ENCODE measurements at places on chromosomes 2 and 18.

- DNase-seq, result no peak
Observed at GRCh38 chr2:241412144-241412543, 56.1 kb downstream of the FARP2 start.

GRCh38 chr18:30358555-30358954 is 684.0 kb downstream of the DSC3 start:
- DNase-seq, result no peak

- no peak for DNase-seq
Observed at GRCh38 chr18:55515941-55516710, 71.9 kb downstream of the TCF4 start.

- DNase-seq, result no peak
Observed at GRCh38 chr2:169727065-169727464, 6.6 kb upstream of the KLHL23 start.

GRCh38 chr2:231390667-231391066 is 4.8 kb upstream of the B3GNT7 start:
- DNase-seq, result no peak

- DNase-seq, result no peak
Observed at GRCh38 chr2:77322431-77322830, 199.7 kb downstream of the LRRTM4 start.

DNA sequence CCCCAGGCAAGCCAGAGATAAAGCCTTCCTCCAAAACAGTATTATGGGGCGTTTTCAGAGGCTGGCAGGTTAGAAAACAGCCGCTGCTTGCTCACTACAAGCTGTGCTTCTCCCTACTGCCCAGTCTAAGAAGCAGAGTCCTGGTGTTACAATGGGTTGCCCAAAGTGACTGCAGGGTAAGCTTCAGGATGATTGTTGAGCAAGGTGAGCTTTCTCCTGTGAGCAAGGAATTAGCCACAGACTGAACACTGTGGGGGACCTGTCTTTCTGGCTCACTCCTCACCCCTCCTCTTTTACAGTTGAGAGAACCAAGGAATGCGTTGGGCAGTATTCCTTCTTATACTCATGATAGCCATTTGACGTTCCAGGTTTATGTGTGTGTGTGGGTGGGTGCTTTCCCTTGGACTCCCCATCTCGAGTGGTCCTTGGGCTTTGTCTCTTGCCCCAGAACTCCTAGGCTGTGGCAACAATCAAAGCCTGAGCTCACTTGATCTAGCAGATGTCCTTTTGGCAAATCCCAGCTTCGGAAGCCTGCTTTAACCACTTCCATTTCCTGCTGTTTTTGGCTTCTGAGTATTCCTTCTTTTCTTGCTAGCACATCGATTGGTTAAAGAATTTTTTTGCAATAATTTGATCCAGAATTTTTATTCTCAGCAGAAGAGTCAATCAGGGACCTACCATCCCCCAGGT is 47.5 kb downstream of the KDM3A start:
- DNase-seq, result no peak

DNA sequence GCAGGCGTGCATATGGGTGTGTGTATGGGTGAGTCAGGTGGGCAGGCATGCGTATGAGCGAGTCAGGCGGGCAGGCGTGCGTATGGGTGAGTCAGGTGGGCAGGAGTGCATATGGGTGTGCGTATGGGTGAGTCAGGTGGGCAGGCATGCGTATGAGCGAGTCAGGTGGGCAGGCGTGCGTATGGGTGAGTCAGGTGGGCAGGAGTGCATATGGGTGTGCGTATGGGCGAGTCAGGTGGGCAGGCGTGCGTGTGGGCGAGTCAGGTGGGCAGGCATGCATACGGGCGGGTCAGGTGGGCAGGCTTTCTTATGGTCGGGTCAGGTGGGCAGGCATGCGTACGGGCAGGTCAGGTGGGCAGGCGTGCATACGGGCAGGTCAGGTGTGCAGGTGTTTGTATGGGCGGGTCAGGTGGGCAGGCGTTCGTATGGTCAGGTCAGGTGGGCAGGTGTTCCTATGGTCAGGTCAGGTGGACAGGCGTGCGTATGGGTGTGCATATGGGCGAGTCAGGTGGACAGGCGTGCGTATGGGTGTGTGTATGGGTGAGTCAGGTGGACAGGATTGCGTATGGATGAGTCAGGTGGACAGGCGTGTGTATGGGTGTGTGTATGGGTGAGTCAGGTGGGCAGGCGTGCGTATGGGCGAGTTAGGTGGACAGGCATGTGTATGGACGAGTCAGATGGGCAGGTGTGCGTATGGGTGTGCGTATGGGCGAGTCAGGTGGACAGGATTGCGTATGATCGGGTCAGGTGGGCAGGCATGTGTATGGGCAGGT is 28.7 kb upstream of the KLF11 start:
- no peak for DNase-seq

DNA sequence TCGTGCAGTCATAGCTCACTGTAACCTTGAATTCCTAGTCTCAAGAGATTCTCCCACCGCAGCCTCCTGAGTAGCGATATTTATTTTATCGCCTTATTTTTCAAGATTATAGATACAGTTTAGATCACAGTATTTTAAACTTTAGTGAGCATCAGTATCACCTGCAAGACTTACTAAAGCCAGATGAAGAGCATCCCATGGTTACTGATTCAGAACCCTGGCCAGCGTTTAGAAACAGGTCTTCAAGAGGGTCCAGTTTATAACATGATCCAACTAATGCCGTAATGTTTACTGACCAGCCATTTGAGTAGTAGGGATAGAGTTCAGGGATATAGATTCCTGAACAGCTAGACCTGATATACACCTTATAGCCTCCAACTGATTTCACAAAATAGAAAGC is 146.1 kb downstream of the DCC start:
- no peak for DNase-seq

DNA sequence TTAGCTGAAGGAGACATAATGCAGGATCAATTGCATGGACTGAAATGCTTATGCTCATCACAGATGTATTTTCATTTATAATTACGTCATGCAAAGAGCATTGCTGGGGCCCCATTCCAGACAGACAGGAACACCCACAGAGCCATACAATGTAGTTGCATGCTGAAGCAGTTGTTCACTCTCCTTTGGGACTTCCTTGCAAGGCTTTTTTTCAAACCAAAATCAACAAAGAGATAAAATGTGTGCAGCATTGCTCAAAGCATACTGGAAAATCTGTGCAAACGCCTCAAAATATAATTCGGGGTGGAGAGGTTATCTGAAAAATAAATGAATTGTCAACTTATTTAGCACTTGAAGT is 463.2 kb downstream of the CDH2 start:
- DNase-seq, result no peak

GRCh38 chr2:39743269-39743776 is 35.7 kb downstream of the THUMPD2 start:
- no peak for DNase-seq

GRCh38 chr18:29191263-29191662 is 1014.3 kb upstream of the CDH2 start:
- no peak for DNase-seq

- no peak for DNase-seq
Observed at GRCh38 chr2:1698188-1698945, 45.9 kb downstream of the PXDN start.

GRCh38 chr2:42809131-42809818 is 16.9 kb upstream of the HAAO start:
- DNase-seq, result no peak

DNA sequence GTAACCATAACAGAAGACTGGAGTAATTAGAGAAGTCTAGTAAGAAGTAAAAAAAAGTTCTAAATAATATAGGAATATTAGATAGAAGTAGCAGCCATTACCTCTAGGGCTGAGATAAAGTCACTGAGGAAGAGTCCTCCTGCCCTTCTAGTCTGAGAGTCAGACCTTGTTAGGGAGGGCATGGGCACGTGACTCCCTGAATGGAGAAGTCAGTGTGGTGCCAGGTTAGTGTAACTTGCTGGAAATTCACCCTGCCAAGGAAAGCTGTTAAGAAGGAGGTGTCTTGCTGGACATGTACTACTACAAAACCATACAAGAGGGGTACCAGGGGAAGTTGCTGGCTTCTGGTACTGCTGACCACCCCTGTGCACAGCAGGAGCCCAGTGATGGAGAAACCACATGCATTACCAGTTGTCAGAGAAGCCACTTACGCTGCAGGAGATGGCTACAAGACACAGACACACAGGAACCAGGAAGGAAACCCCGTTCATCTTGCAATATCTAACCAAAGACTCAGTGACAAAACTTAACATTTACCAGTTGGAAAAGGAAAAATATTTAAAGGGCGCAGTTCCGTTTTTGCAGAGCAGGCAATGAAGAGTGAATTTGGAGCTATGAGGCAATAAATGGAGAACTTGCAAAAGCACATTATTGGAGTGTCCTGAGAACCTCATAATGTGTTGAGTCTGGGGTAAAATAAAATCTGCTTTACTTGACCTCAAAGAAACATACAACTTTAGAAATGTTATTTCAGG is 77.2 kb upstream of the TLK1 start:
- DNase-seq, result no peak

GRCh38 chr2:138245310-138245709 is 256.3 kb upstream of the SPOPL start:
- no peak for DNase-seq

GRCh38 chr2:239020541-239021041 is 172.7 kb downstream of the TWIST2 start:
- no peak for DNase-seq

GRCh38 chr2:146801886-146802285 is 1042.9 kb upstream of the ACVR2A start:
- no peak for DNase-seq

GRCh38 chr2:241282555-241282954 is 32.9 kb downstream of the HDLBP start:
- no peak for DNase-seq

- no peak for DNase-seq
Observed at GRCh38 chr2:32058130-32058529, 5.2 kb upstream of the SPAST start.

DNA sequence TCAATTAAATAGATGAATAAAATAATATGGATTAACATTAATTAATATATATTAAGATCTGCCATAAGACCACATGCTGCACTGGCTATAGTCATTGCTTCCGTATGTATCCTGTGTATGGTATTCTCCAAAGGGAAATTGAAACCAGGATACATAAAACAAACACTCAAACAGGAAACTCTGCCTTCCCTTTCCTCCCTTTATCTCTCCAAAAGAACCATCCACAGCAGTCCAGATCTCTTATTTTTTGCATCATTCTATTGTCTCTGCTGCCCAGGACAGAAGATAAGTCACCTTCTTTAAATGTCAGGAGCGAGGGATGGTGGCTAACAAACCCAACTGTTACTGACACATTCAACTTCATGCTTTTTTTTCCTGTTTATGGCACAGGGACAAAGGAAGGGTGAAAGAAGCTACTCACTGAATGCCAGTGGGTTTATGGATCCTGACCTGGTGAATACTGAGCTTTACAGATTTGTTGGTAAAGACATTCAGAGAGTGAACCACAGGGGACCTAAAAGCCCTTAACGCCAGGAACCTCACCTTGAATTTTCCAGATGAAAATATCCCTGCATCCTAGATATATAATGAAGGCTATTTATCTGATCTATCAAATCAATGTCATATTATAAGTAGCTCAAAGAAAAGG is 67.5 kb downstream of the CSRNP3 start:
- no peak for DNase-seq

DNA sequence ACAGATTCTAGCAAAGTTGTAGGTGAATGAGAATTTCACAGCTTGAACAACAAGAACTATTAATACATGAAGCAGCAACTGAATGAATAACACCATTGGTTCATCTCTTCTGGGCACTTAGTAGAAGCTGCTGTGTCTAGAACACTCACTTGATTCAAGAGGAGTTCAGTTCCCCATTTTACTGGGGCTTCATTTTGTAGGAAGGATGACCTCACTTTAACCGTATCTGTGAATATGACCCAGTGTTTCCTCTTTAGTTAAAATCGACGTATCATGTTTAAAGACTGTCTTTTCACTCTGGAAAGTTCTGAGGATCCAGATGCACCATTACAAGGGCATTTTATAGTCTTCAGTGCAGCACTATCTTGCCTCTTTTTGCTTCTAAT is 47.8 kb downstream of the LRRTM1 start:
- DNase-seq, result no peak
